ENCODE measurements at places on chromosomes 12 and 14.

GRCh38 chr14:91389150-91389549, 28.5 kb downstream of the CCDC88C start:
- DNase-seq = no peak

- DNase-seq = no peak
Measured at GRCh38 chr14:58272588-58273372, 25.6 kb upstream of the ARID4A start.

GRCh38 chr12:13680916-13681315, 300.5 kb downstream of the GRIN2B start:
- DNase-seq = no peak

GRCh38 chr12:31008961-31009840, 64.5 kb upstream of the DDX11 start:
- no peak for DNase-seq

GRCh38 chr12:124884587-124885438, 21.1 kb upstream of the SCARB1 start:
- no peak for DNase-seq

GRCh38 chr14:49287004-49287403, 299.2 kb downstream of the RPS29 start:
- DNase-seq = no peak

GRCh38 chr14:79841433-79841832, 369.9 kb downstream of the DIO2 start:
- no peak for DNase-seq

GRCh38 chr12:38282886-38283285, 33.7 kb upstream of the ALG10B start:
- no peak for DNase-seq

DNA sequence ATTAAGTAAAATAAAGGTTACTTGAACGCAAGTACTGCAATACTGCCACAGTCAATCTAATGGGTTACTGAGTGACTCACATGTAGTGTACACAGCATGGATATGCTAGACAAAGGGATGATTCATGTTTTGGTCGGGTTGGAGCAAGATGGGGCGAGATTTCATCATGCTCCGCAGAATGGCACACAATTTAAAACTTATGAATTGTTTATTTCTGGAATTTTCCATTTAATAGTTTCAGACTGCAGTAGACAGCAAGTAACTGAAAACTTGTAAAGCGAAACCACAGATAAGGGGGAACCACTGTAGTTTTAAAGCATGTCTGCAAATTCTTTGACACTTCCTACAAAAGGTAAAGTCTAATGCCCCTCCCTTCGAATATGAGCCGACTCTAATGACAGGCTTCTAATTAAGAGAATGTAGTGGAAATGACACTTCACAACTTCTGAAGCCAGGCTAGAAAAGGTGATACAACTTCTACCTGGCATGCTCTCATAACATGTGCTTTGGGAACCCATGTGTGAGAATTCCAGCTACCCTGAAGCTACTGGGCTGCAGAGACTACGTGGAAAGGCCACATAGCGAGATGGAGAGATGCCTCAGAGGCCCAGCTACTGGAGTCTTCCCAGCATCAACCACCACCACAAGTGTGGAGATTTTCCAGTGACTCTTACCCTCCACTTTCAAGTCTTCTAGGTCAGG, 13.9 kb upstream of the TCP11L2 start:
- no peak for DNase-seq

DNA sequence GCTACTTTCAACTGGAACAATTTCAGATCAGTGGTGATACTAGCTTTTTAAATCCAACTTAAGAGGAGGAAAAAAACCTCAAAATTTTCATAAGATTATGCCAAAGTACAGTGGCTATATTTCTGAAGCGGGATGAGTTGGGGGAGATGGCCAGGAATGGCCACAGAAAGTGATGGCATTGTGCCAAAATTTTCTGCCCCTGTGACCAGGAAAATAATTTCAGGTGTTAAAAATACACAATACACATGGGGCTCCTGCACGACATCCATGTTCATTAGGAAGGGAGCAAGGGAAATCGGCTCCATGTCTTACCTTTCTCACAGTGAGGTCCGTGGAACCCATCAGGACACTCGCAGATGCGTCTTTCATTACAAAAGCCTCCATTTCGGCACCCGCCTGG, 53.7 kb downstream of the WIF1 start:
- no peak for DNase-seq

DNA sequence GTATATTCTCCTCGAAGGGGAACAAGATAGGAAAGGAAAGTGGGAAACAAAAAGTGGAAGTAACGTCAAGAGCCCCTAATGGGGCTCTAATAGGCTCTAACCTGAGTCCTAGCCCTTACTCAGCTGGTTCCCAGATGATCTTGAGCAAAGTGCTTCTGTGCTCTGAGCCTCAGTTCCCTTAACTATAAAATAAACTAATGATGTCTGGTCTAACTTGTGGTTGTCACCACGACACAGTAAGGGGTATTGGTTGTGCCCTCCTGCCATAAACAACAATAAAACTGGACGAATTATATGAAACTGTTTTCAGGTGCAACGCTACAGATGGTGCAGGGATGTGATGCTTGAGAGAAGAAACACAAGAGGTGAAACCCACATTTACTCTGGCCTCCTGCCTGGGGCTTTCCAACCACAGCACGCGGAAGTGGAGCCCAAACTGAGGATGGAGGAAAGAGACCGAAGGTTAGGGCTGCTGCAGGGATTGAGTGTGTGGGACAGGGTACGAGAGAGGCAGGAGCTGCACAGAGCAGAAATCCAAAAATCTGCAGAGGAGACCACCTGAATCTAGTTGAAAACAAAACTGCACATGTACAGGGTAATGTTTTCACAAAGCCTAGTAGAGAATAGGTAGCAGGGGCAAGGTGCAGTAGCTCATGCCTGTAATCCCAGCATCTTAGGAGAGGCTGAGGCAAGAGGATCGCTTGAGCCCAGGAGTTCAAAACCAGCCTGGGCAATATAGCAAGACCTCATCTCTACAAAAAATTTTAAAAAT, 45.6 kb upstream of the BCL2L14 start:
- no peak for DNase-seq

GRCh38 chr12:112305951-112306350, 76.3 kb downstream of the HECTD4 start:
- DNase-seq = no peak

- no peak for DNase-seq
Measured at GRCh38 chr14:84208451-84208850, 1321.5 kb upstream of the FLRT2 start.

DNA sequence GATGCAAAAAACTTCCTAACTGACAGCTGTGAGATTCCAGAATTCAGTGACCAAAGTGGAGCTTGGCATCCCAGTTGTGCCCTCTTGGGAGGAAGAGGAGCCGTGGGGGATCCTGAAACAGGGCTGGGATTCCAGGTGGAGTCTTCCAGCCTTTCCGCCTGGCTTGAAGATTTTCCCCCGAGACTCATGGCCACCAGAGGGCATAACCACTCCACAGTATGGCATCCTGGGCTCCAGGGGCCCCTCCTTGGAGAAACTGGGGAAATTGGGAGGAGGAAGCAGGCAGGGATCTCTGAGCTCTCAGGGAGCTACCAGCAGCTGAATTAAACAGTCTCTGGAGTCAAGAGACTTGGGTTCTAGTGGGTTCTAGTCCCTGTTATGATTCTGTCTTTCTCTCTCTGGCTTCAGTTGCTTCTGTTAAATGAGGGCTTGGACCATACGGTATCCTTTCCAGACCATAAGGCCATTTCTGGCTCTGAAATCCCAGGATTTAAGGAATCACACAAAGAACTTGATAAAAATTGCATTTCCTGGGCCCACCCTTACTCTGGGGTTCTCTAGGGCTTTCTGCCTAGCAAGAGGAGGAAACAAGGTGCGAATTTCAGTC, 2.6 kb upstream of the TAMALIN start:
- peak; percentile 53 for DNase-seq

DNA sequence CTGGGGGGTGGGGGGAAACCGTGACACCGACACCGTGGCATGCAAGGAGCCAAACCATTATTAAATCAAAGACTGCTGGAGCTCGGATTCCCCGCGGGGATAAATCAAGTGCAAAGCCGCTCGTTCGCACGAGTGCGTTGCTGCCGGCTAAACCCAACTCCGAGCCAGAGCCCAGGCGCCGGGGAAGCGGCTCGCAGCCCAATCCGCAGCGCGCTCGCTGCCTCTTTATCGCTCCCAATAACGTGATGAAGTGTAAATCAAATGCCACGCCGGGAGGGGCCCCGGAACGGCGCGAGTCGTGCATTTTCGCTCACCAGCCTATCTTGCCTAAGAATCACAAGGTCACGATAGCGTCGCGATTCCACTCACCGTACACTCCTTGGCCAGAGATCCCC, 1.3 kb downstream of the MDGA2 start:
- no peak for DNase-seq

DNA sequence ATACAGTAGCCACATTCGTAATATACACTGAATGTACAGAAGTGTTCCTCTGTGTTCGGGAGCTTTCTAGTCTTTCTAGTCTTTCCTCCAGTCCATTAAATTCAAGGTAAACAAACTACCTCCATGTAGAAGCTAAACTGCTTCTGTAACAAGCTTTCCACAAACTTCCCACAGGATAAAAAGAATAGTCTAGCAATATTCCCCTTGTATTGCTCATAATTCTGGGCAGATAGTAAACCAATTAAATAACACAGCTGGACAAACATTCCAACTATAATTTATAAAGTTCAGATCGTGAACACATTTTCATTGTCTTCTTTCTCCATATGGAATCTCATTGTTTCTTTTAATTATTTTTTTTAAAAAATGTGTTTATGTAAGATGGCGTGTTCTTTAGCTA, 307.2 kb downstream of the AEBP2 start:
- no peak for DNase-seq

DNA sequence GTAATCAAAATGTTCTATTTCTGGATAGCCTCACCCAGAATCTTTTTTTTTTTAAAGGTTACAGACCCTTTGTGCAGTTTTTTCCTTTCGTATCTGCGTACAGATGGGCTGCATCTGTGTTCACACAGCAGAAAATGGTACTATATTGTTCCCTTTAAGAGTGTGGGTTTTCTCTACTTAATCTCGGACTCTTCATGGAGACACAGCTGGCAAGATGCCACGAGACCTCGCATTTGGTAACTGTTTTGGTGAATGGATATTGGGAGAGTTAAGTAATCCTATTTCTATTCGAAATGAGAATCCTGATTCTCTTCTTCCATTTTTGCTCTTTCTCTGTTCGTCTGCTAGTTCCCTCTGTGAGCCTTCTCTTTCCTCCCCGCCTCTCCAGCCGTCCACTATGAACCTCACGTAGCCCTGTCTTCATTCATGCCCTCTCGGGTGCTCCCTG, 85.7 kb downstream of the SAMD4A start:
- DNase-seq = no peak

DNA sequence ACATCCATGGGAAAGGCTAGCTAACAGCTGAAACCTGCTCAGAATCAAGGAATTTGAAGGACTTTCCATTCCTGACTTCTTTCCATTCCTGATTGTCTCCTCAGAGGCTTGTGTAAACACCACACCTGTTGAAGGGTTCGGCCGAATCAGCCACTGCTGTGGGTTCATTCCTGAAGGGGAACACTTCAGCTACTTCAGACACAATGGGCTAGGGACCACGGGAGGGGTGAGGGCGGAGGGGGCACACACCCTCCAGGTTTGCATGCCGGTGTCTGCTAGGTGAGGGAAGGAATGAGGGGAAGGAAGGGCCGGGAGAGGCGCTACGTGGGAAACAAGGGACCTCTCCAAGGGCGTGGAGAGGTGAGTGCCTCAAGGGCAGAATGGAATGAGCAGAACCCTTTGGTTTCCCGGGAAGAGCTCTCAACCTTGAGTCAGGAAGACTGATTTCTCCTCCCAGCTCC, 1.3 kb downstream of the GPRC5A start:
- no peak for DNase-seq

- DNase-seq = no peak
Measured at GRCh38 chr14:103630364-103631108, 1.5 kb downstream of the KLC1 start.

DNA sequence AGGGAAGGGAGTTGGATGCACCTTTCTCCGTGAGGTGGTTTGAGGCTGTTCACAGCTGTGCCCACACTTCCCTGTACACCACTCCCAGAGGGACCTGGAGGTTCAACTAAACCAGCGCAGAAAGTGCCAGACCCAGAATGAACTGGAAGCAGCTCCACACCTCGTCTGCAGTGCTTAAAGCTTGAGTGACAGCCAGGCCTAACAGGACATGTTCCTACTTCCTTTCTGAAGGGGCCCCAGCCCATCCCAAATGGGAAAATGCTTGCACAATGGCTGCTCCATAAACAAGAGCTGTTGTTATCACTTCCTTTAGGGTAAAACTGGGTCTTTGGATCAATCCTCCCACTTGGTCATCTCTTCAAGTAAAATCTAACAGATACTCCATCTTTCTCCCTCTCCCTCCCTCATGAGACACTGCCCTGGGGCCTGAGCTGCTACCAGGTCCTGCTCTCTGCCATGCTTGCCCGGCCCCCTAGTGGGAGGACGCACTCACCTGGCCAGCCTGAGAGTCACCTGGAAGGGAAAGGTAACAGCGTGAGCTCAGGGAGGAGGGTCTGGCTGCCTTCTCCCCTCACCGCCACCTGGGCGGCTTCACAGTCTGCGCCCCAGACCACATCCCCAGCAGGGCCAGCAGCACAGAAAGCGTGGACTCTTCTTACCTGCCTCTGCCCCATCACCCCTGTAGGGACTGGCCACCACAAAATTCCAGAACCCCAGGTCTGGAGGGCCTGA, 33.5 kb downstream of the ISCA2 start:
- no peak for DNase-seq

- no peak for DNase-seq
Measured at GRCh38 chr12:11826574-11826973, 177.1 kb downstream of the ETV6 start.

- DNase-seq = no peak
Measured at GRCh38 chr12:126676434-126676833, 1590.5 kb upstream of the TMEM132C start.

DNA sequence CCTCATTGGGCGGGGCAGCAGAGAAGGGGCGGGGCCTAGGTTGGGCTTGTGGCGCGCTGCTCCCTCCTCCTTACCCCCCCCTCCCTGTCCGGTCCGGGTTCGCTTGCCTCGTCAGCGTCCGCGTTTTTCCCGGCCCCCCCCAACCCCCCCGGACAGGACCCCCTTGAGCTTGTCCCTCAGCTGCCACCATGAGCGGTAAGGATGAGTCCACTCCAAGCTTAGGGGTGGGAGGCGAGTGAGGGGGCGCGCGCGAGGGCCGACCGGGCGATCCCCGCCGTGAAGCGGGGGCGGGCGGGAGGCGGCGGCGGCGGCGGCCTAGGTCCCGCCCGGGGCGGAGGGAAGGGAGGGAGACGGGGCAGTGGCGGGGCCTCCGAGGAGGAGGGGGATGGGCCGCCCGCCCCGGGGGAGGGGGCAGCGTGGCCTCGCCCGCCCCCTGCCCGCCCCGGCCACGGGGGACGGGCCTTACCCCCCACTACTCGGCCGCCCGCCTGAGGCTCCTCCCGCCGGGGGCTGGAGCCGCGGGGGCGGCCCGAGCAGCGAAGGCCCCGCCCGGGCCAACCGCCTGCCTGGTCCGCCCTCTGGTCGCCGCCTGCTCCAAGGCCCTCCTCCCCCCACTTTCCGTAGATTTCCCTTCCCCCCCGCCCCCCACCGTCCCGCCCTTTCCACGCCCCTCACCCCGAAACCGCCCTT, at the start of gene SP1:
Gene SP1 (plus strand): TSS at position 73 of the 690 bp plus-strand sequence. CDS start 116 bp downstream, at position 189.
- peak; percentile 90 for DNase-seq

DNA sequence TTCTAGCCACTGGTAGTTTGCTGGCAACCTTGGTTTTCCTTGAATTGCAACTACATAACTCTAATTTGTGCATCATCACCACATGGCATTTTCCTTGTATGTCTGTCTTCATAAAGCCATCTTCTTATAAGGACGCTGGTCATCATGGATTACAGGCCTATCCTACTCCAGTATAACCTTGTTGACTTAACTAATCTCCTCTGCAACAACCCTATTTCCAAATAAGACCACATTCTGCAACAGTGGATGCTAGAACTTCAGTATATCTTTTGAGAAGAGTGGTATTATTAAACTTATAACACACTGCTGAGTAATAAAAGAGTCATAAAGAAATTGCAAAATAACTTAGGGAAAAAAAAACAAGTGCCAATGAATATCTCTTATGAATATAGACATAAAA, 511.8 kb upstream of the FOXG1 start:
- DNase-seq = no peak

Data from substantia nigra (tissue), 51 donors.